IgD-negative memory B cell (primary cell): ENCODE measurements at places on chromosomes 5 and 9. TPM values are rescaled to one million over a fixed set of nuclear protein-coding genes. Genes with fewer than 3 reads are reported as not detected.

The IGIP gene
- polyA plus RNA-seq: 0.36 TPM

The ZNF608 gene
- 6.4 TPM for polyA plus RNA-seq

The NEURL1B gene
- not detected for polyA plus RNA-seq

The FCHO2 gene
- 1.3 TPM for polyA plus RNA-seq
